ENCODE measurements at places on chromosomes 5 and 9. TPM values are rescaled to one million over a fixed set of nuclear protein-coding genes. Genes with fewer than 3 reads are reported as not detected.

The POLR3G gene
- 10.4 TPM for total RNA-seq

The IFT74 gene
- 11.8 TPM for total RNA-seq

The PPP1R2B gene
- not detected for total RNA-seq

The TNFSF15 gene
- total RNA-seq: 0.06 TPM

The INSYN2B gene
- not detected for total RNA-seq
